Naive B cell (primary cell): ENCODE measurements at places on chromosomes 7 and 10. TPM values are rescaled to one million over a fixed set of nuclear protein-coding genes. Genes with fewer than 3 reads are reported as not detected.

- H3K27ac ChIP-seq = no peak overlapping the region
- peaks cover 9% of the 10 kb centered on the region for H3K36me3 ChIP-seq
- H3K4me1 ChIP-seq = no peaks in the 10 kb centered on the region
- H3K27me3 ChIP-seq = peaks cover 7% of the 10 kb centered on the region
- no peak for DNase-seq
Observed at GRCh38 chr7:114885836-114886235, 36.1 kb upstream of the MDFIC start.

- H3K4me3 ChIP-seq = no peak overlapping the region
- H3K36me3 ChIP-seq = no peaks in the 10 kb centered on the region
- no peak for DNase-seq
- no peak overlapping the region for H3K27ac ChIP-seq
- H3K27me3 ChIP-seq = peaks cover 4% of the 10 kb centered on the region
- H3K4me1 ChIP-seq = no peaks in the 10 kb centered on the region
Observed at GRCh38 chr7:131564640-131565039, 8.2 kb upstream of the PODXL start.

GRCh38 chr10:20919481-20919880, 22.4 kb upstream of the NEBL start:
- no peaks in the 10 kb centered on the region for H3K36me3 ChIP-seq
- no peak overlapping the region for H3K4me3 ChIP-seq
- no peaks in the 10 kb centered on the region for H3K27me3 ChIP-seq
- no peaks in the 10 kb centered on the region for H3K4me1 ChIP-seq
- H3K27ac ChIP-seq = no peak overlapping the region
- DNase-seq = no peak

GRCh38 chr7:137003086-137003485, 134.6 kb downstream of the CHRM2 start:
- H3K27ac ChIP-seq = no peak overlapping the region
- no peaks in the 10 kb centered on the region for H3K36me3 ChIP-seq
- no peak for DNase-seq
- no peaks in the 10 kb centered on the region for H3K4me1 ChIP-seq
- H3K4me3 ChIP-seq = no peak overlapping the region
- no peaks in the 10 kb centered on the region for H3K27me3 ChIP-seq

GRCh38 chr7:105289704-105290103, 99.0 kb downstream of the SRPK2 start:
- H3K27ac ChIP-seq = peak overlapping the region; percentile 57
- H3K27me3 ChIP-seq = no peaks in the 10 kb centered on the region
- H3K4me3 ChIP-seq = no peak overlapping the region
- no peak for DNase-seq
- peaks cover 13% of the 10 kb centered on the region for H3K4me1 ChIP-seq

DNA sequence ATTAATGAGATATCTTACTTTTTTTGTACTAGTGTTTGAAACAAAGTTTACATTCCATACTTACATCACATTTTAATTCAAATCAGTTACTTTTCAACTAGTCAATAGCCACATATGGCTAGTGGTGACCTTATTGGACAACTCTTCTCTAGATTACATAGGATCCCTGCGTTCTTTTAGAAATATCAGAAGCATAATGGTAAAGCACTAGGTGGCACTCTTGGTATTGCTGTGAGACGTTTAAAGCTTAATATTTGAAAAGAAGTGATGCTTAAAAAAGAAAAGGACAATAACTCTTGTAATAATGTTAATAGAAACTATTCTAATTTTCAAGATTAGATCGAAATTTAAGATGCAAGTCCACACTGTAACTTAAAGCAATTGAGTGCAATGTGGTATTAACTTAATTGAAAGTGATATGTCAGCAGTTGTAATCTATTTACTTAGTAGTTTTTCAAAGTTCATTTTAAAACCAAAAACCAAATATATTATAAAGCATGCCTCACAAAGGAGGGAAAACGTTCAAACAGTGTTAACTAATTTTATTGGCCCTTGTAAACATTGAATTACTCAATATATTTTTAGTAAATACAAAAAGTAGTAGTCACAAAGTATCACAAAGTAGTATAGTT, 339.1 kb downstream of the ATRNL1 start:
- no peaks in the 10 kb centered on the region for H3K27me3 ChIP-seq
- H3K4me3 ChIP-seq = no peak overlapping the region
- no peaks in the 10 kb centered on the region for H3K36me3 ChIP-seq
- no peaks in the 10 kb centered on the region for H3K4me1 ChIP-seq
- H3K27ac ChIP-seq = no peak overlapping the region

Gene LIPN
- 0.50 TPM for polyA plus RNA-seq
